Smooth muscle cell of the brain vasculature (primary cell): ENCODE measurements at places on chromosomes 12 and 14.

DNA sequence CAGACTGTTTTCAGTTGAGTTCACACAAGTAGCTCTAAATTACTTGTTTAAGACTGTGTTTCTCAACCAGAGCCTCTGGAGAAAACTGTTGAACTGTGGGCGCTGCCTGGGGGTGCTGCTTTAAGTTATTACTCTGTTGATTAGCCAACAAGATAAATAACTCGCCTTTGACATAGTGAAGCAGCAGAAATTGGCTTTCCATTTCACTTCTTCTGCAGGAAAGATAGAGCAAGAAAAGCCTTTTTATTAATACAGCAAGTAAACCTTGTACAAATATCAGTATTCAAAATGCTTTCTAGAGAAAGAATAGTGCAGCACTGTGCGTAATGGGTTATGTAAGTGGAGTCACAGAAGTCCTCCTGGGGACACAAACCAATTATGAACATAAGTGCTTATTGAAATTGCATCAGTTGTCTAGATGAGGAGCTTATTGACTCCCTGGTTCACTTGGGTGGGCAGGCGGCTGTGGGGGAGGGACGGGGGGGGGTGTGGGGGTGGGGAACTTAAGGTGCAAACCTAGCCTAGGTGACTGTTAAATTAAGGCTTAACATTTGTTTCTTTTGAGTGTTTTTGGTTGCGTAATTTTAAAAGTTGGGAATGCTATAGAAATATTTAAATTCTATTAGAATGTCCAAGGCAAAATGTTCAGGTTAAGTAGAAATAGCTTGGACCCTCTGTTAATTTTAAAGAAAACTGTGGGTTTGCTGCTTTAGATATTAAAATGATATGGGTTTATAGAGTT, 6.3 kb downstream of the FRS2 start:
- DNase-seq: no peak

DNA sequence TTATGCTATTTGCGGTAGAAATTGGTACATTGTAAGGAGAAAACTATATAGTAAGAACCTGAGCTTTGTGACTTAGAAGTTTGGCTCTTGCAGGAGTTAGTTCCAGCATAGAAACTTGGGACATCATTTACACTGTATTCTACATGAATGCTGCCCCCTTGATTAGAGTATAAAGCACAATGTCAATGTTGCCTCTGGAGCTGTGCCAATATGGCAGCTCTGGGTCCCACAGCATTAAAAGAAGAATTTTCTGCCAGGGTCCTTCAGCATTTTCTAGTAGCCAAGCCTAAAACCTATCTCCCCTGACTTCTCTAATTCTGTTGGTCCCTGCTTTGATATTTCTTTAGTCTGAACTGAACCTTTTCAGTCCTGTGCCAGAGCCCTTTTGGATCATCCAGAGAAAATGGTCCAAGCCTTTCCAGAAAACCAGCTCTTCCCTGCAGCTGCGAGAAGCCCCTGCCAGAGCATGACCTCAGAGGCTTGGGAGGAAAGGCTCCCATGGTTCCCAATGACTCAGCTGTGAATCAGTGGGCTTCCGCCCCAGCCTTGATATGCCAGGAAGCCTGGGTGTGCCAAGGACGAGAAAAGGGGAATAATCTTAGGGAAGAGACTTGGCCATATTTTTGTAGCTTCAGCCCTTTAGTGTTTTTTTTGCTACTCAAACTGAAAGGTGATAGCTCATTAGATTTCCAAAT, 43.2 kb downstream of the PLEKHG7 start:
- peak; percentile 89 for DNase-seq

DNA sequence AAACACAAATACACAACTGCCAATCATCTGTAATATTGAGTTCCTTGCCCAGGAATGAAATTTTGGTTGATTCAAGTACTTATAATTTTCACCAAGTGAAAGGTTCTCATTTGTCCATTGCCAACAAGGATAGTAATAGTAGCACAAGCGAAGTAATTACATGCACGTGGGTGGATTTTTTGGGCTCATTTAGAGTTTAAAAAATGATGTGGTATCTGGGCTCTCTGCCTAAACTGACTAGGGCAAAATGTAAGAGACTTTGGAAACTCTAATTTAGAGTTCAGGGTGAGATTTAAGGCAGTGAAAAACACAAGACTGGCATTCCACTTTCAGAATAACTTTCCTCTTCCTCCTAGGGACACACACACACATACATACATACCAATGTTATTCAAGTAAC, 111.7 kb downstream of the MYRFL start:
- no peak for DNase-seq

DNA sequence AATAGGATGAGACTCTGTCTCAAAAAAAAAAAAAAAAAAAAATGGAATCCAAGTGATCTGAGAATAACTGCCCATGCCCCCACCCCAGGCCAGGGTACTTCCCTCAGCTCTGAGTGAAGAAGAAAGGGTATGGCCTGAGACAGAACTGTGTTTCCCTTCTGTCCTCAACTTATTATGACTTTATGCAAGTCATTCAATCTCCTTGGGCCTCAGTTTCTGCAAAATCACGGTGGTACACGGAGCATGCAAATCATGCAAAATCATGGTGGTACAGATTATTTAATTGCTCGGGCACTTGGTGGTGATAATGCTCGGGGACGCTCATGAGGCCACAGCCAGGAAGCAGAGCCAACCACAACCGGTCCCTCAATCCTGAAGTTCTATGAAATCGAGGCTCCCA, 56.5 kb upstream of the TBX3 start:
- no peak for DNase-seq

DNA sequence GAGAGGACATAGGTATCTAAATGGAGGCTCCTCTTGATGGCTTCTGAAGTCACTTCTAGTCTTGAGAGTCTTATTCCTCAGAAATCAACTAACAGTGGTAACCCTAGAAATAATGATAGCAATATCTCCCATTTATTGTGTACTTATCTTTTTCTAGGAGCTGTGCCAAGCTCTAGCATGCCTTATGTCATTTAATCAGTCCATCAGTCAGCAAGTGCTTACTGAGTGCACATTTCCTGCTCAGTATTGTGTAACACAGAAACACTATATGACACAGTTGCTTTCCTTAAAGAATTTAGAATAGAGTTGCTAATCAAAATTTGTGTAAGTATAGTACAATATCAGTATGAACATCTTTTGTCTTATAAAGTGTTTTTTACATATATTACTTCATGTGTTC, 36.6 kb downstream of the KRT76 start:
- no peak for DNase-seq

DNA sequence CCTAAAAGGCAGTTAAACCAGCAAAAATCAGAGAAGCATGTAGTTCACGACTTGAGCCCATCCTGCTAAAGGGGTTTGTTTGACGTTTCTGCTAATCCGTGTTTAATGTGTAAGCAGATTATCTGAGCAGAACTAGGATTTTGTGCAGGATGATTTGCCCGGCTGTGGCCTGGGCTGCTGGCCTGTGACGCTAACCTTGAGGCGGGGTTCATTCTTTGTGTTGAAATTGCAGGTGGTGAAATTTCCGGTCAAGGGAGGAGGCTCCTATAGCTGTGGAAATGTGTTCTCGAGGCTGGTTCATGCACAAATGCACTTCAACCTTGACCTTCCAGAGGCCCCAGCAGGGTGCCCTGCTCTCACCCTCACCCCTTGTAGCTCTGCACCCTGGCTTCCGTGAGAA, 63.7 kb downstream of the SLC24A4 start:
- DNase-seq: no peak

DNA sequence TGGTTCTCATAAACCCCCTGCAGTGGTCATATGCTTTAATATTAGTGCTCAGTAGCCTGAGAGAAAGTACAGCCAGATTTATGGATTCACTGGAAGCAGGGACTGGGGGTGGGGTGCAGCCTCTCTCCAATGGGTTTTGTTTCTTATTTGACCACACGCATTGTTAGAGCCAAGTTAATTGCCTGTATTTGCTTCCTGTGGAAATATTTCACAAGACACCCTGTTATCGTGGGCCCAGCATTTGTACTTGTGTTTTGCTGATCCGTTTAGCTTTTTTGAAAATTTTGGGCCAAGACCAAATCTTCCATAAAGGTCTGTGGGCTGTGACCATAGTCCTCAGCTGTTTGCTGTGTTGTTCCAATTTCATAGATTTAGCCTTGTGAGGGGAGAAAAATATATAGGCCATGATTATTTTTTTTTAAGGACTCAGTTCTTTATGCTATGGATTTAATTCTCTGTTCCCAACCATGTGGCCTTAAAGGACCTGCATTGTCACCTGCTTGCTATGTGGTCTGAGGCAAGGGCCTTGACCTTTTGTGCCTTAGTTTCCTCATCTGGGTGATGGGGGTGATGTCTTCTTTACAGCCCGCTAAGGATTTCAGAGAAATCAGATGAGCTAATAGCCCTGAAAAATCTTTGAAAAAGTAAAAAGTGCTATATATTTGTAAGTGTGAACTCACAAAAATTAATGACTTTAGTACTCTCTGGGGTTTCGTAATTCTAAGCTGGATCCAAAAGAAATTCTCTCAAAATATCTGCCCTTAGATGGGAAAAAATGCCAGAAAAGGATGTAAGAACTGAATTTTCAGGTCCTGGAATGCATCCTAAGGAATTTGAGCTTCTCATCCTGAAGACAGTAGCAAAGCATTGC, 370.2 kb downstream of the DPF3 start:
- DNase-seq: no peak

GRCh38 chr12:5417500-5417899, 14.4 kb upstream of the NTF3 start:
- no peak for DNase-seq

GRCh38 chr12:49976557-49976956, 3.8 kb downstream of the AQP6 start:
- DNase-seq: no peak

DNA sequence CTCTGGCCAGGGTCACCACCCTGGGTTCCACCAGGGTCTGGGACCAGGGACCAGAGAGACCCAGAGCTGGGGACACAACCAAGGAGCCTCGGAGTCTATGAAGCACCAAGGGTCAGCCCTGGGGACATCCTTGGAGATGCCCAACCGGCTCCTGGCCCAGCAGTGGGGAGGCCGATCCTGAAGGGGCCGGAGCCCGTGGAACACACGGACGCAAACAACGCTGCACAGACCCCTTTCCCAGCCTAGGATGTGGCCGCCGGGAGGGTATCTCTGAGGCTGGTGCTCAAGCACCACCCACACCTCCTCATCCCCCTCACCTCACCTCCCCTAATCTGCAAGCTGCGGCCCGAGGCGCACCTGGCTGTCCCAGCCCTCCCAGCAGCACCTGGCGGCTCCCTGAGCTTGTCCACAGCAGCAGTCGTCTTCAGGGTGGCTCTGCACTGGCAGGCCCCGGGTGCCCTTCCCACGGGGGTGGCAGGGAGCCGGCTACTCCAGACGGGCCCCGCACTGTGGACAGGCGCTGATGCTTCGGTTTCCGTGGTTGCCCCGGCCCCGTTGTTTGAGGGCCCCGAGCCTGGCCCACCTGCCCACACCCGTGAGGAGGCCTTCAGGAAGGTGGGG, 146.8 kb upstream of the C14orf180 start:
- DNase-seq: no peak

DNA sequence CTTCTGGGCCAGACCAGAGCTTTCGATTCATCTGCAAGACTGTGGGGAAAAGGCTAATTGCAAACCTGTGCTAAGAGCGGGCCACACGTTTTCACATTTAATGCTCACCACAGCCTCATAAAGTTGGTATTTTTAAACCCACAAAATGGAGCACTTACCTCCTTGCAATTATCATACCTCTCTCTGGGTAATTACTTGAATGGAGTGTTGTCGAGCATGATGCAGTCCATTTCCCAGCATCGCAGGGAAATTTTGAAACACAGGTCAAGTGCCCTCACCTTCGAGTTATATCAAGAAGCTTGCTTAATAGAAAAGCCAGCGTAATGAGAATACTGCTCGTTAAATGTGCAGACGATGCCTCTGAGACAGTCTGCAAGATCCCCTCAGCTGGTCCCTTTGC, 8.8 kb upstream of the IFI27L2 start:
- DNase-seq: no peak

- no peak for DNase-seq
Observed at GRCh38 chr12:28129031-28129430, 61.2 kb upstream of the CCDC91 start.

- DNase-seq: no peak
Observed at GRCh38 chr12:132114667-132115066, 29.5 kb downstream of the DDX51 start.

DNA sequence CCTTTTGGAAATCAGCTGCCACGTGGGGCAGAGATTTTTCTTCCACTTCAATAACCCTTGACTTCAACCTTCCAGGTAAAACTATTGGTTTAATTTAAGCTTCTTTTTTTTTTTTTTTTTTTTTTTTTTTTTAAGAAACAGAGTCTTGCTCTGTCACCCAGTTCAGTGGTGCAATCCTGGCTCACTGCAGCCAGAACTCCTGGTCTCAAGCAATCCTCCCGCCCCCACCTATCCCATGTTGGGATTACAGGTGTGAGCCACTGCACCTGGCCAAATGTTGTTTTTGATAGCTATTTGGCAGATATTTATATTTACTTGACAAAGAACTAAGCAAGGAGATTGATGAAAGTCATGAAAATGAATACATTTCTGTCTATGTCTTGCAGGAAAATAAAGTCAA, 65.1 kb downstream of the SINHCAF start:
- DNase-seq: no peak

DNA sequence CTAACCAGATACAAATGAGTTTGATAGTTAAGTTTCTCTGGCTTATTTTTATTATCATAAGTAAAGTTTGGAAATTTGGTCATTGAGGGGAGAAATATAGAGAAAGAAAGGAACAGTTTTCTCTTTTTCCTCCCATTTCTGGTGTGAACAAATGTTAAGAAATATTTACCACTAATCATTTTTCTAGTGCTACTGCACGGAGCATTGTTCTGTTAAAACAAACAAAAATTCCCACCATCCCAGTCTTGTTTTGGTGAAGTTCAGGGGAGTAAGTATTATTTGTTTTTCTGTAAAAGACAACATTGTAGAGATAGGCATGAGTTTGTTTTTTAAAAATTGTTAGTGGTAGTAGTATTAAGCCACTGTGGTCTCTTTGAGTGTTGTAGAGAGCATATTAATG, 135.3 kb downstream of the FGD4 start:
- DNase-seq: no peak

DNA sequence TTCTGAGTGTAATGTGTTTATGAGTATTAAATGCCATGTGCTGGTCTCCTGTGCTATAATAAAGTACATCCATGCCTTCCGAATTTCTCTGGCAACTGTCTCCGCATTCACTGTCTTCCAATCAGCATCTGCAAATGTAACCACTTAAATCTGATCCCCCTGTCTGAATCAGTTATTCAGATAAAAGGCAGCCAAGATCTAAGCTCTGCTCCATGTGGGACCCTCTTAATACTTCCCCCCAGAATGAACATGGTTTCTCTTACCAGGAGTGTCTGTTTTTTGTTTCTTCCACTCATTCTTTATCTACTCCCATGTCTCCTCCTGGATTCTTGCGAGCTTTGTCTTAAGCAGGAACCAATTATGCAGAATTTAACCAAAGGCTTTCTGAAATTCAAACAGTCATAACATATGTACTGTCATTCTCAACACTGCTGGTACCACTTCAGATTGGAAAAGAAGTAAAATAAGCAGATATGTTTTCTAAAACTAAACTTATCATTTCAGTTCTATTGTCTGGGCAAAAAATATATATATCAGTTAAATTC, 996.7 kb upstream of the FLRT2 start:
- DNase-seq: no peak
